ENCODE measurements at places on chromosomes 1 and 21.

DNA sequence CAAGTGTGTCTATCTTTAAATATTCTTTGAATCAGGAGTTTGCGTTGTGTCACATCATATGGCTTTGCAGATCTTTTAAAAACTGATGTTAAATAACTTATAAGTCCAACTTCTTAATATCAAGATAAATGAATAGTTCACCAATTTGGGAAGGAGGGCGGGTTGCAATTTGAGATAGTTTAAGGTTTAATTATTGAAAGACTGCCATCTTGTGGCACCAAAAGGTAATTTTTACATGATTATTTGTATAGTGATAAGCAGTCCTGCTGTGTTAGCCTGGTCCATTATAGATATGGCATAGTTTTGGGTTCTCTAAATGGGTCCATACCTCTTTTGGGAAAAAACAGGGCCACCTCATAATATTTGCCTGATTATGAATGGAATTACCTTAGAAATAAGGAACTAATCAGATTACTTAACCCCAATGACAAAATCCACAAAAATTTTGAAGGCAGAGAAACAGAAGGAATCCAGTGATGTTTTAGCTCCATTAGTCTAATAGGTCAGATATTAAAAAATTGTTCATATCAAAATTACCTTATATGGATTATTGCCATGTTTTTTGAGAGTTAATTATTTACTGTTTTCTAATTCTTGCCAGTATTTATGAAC, 64.3 kb downstream of the PRKAA2 start:
- DNase-seq, result no peak

DNA sequence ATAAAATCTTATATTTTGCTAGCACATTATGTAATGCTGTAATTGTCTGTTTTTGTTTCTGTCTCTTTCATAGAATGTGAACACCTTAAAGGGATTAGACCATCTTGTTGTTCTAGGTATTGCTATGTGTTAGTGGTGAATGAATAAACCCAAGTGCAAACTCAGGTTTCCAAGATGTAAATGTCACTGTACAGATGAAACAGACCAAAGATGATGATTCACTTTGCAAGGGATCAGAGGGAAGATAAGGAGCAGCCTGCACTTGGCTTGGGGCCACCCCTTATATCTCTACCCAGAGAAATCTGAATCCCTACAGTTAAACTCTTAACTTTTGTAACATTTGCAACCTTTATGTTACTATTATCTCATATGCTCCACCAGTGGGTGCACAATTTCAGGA, 25.4 kb downstream of the UROD start:
- DNase-seq, result no peak

DNA sequence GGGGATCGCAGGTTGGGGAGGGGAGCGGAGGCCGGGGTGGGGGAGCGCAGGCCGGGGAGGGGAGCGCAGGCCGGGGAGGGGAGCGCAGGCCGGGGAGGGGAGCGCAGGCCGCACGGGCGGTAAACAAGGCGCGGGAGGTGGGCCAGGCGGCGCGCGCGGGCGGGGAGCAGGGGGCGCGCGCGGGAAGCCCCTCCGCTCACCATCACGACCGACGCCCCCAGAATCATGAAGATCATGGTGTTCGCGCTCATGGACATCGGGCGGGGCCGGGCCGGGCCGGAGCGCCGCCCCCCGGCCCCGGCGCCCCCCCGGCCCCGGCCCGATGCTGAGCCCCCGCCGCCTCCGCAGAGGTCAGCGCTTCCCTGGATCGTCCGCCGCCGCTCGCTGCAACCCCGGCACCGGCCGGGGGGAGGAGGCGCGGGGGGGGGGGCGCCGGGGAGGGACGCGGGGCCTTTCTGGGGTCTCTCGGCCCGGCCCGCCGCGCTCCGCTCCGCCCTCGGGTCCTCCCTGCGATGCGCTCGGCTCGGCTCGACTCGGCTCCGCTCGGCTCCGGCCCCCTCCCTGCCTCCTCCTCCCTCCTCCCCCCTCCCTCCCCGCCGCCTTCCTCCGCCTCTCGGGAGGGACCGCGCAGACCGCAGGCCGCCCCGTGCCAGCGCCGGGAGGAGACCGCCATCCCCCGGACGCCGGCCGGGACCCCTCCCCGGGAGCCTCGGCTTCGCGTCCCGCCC, at the start of gene TMEM240:
TSS of gene TMEM240 (minus strand) at position 535 of the 728 bp plus-strand sequence. CDS start at position 257, 278 bp downstream.
- peak; percentile 89 for DNase-seq

DNA sequence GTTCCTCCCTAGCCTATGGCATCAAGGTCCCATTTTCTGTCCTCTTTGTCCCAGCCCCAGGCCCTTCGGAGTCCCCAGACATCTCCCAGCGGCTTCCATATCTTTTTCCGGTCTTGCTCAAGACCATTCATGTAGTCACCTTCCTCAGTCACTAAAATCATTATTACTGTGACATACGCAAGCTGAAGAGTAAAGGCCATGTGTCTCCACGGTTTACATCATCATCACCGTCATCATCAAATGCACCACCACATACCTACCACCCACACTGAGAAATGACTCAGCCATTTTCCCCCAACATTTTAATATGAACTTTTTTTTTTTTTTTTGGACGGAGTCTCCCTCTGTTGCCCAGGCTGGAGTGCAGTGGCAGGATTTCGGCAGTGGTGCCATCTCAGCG, 43.4 kb downstream of the FHAD1 start:
- DNase-seq, result no peak

DNA sequence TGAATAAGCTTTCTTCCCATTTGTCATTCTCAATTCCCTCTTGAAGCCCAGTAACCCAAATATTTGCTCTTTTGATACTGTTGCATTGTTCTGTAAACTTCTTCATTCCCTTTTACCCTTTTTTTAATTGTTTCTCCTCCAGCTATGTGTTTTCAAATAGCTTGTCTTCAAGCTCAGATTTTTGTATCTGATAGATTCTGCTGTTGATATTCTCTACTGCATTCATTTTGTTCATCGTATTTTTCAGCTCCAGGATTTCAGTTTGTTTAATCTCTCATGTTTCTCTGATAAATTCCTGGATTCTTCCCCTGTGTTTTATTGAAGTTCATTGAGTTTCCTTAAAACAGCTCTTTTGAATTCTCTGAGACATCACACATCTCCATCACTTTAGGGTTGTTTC, 51.8 kb downstream of the PKN2 start:
- DNase-seq, result no peak

DNA sequence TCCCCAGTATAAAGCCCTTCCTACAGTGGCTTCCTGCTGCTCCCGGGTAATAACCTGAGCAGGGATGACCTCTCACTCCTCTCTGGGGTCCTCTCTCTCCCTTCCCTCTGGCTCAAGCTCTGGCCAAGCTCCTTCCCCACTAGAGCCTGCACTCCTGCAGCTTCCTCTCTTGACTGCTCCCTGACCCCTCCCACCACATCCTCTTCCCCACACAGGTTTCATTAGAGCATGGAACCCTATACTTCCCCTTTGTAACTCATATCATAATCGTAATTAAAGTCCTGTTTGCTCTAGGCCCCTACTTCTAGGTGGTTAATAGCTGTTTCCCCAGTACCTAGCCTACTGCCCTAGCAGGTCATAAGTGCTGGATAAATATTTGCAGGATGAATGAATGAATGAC, 146.2 kb downstream of the C1orf21 start:
- DNase-seq, result no peak
